ENCODE measurements at places on chromosomes 4 and X. TPM values are rescaled to one million over a fixed set of nuclear protein-coding genes. Genes with fewer than 3 reads are reported as not detected.

GPR143 gene
- total RNA-seq, result 13.5 TPM

NUP54 gene
- total RNA-seq, result 88.5 TPM

PABPC1L2A gene
- 0.31 TPM for total RNA-seq

TMPRSS11D gene
- not detected for total RNA-seq

VCX3A gene
- total RNA-seq, result not detected

SSX3 gene
- total RNA-seq, result not detected

PNMA6F gene
- not detected for total RNA-seq

CRMP1 gene
- total RNA-seq, result 64.9 TPM

GABRG1 gene
- total RNA-seq, result 0.09 TPM

Measured in endodermal cell (in vitro differentiated cells).